Airway epithelial cell (primary cell): ENCODE measurements at places on chromosomes 3 and 15. TPM values are rescaled to one million over a fixed set of nuclear protein-coding genes. Genes with fewer than 3 reads are reported as not detected.

The LRTM1 gene
- total RNA-seq = not detected in 2 replicates

The PLA2G4E gene
- 3.7 and 5.1 TPM in 2 replicates for total RNA-seq

The IFT122 gene
- total RNA-seq = 5.9 and 9.5 TPM in 2 replicates

The CTXN2 gene
- not detected in 2 replicates for total RNA-seq

The SPPL2A gene
- total RNA-seq = 49.1 and 67.0 TPM in 2 replicates

The NMB gene
- 12.0 and 12.6 TPM in 2 replicates for total RNA-seq

The LRRC31 gene
- not detected in 2 replicates for total RNA-seq

The HCN4 gene
- not detected in 2 replicates for total RNA-seq
